ENCODE measurements at places on chromosomes 11 and 22. TPM values are rescaled to one million over a fixed set of nuclear protein-coding genes. Genes with fewer than 3 reads are reported as not detected.

- no peak for DNase-seq
- H3K36me3 ChIP-seq: no peaks in the 10 kb centered on the region
- H3K4me3 ChIP-seq: no peak overlapping the region
- H3K4me1 ChIP-seq: peaks cover 57% of the 10 kb centered on the region
- H3K27ac ChIP-seq: peak overlapping the region; percentile 100
- H3K27me3 ChIP-seq: no peaks in the 10 kb centered on the region
These were observed 4.2 kb upstream of the NEAT1 start for GRCh38 chr11:65418431-65418680.

DNA sequence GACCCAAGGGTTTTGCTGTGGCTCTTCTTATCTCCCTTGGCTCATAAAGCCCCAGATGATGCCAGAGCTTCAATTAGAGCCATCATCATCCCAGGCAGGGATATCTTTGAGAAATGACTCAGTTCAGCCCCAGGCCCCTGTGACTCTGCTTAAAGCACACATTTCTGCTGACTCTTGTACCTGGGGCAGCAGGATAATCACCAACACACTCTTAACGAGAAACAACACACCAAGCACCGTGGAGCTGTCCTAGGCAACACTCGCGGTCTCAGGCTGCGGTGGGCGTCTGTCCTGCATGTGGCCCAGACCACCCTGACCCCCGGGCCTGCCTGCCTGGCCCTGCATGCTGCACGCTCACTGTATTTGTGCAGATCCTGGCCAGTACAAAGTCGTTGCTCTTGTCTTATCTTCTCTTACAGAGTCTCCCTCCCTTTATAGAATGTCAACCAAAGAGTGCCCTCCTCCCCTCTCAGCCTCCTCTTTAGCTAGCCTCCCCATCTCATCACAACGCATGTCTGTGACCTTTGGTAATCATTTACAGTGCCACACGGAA is 114.2 kb upstream of the PARVA start:
- no peak overlapping the region for H3K27ac ChIP-seq
- H3K4me3 ChIP-seq: no peak overlapping the region
- no peak for DNase-seq
- peaks cover 8% of the 10 kb centered on the region for H3K36me3 ChIP-seq

DNA sequence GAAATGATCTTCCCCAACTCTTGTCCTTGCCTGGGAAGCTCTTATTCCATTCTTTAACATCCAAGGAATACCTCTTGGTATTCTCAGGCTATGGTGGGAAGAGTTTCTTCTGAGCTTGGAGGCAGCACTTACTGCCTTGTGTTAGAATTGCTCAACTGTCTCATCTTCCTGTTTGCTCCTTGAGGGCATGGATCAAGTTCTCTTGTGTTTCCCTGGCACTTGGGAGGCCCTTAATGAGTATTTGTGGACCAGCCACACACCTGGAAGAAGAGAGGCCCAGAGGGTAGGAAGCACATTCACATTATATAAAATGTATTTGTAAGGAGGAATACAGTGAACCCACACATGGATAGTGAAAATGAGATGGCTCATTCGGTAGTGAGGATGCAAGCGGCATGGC is 3.4 kb upstream of the SORL1-AS1 start:
- no peaks in the 10 kb centered on the region for H3K27me3 ChIP-seq
- peaks cover 5% of the 10 kb centered on the region for H3K4me1 ChIP-seq
- H3K4me3 ChIP-seq: no peak overlapping the region
- no peaks in the 10 kb centered on the region for H3K36me3 ChIP-seq
- no peak overlapping the region for H3K27ac ChIP-seq

DNA sequence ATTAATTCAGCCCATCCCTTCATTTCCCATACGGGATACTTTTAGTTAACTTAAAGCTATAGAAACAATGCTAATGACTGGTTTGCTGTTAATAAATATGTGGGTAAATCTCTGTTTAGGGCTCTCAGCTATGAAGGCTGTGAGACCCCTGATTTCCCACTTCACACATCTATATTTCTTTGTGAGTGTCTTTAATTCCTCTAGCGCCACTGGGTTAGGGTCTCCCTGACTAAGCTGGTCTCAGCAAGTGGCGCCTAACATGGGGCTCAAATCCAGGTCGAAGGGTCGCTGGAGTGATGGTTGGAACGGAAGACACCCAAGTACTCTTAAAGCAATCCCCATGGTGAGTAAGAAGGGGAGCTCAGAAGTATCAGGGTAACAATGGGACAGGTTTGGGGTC is 14.4 kb upstream of the OOSP1 start:
- no peak overlapping the region for H3K4me3 ChIP-seq
- no peak overlapping the region for H3K27ac ChIP-seq
- no peaks in the 10 kb centered on the region for H3K36me3 ChIP-seq
- no peaks in the 10 kb centered on the region for H3K4me1 ChIP-seq
- H3K27me3 ChIP-seq: no peaks in the 10 kb centered on the region

DNA sequence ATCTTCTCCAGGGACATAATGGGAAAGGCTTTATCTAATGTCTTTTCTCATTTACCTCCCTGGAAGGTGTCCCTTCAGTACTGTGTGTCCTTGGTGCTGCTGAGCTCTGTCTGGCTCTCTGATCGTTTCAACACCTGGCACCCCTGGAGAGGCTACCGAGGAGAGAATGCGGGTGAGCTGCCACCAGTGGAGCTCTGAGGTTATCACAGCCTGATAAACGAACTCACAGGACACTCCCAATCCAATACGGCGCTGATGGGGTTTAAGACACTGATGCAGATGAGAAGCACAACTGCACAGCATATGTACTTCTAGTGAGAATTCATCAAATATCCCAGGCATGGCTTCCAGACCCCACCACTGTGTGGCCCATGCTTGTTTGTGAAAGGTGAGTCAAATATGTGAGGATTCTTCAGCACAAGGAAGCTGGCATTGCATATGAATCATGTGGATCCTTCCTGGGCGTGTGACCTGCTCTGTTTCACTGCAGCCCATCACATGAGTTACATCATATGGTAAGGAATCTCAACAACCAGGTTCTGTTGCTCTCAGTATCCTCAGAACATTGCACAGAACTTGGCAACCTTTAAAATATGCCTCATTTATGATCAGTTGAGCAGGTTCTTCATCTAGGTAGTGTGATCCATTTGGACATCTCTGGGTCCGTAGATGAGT is 34.8 kb upstream of the VWA5A start:
- no peaks in the 10 kb centered on the region for H3K36me3 ChIP-seq
- H3K4me1 ChIP-seq: no peaks in the 10 kb centered on the region
- no peak for DNase-seq
- H3K4me3 ChIP-seq: no peak overlapping the region
- no peak overlapping the region for H3K27ac ChIP-seq
- no peaks in the 10 kb centered on the region for H3K27me3 ChIP-seq

GRCh38 chr22:44085743-44086270 is 61.7 kb downstream of the PARVB start:
- no peak overlapping the region for H3K27ac ChIP-seq
- H3K36me3 ChIP-seq: no peaks in the 10 kb centered on the region
- H3K4me1 ChIP-seq: no peaks in the 10 kb centered on the region
- no peak overlapping the region for H3K4me3 ChIP-seq
- DNase-seq: peak; percentile 83

GRCh38 chr11:111688013-111688412 is 78.2 kb downstream of the PPP2R1B start:
- H3K27me3 ChIP-seq: no peaks in the 10 kb centered on the region
- peak overlapping the region; percentile 15 for H3K27ac ChIP-seq
- no peak overlapping the region for H3K4me3 ChIP-seq
- H3K4me1 ChIP-seq: peaks cover 12% of the 10 kb centered on the region
- DNase-seq: no peak

DNA sequence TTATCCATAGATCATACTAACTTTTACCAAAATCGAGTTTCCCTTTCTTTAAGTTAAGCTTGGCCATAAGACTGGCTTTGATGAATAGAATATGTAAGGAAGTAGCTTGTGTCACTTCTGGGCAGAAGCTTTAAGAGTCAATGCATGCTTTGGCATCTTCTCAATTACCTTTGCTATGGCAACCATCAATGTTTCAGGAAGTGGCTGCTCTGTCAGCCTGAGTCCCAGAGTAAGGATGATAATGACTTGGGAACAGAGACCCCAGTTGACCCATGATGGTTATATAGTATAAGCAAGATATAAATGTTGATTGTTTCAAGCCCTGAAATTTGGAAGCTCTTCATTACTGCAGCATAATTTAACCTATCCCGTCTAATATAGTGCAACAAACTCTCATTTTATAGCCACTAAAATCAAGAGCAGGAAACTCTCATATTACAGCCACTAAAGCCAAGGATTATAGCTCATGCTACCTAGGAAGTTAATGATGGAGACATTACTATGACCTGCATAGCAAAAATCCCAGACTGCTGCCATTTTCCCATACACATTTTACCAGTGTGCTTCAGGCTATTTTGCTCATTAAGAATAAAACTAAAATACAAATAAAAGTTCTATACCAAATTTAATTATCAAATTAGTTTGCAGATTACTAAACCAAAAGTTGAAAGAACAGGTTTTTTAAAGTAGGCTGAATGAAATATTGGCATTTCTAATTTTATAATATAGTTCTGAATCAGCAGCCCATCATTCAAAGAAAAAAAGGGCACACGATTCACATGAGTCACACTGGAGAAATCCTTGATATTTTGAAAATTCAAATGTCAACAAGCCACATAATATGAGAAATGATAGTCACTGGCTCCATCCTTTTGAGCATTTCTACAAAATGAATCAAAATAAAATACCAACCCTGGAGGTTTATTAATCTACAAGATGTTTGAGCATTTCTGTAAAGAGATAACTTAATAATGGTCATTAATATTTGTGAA is 23.8 kb downstream of the FSHB start:
- H3K36me3 ChIP-seq: no peaks in the 10 kb centered on the region
- no peaks in the 10 kb centered on the region for H3K4me1 ChIP-seq
- no peak for DNase-seq
- H3K4me3 ChIP-seq: no peak overlapping the region
- no peak overlapping the region for H3K27ac ChIP-seq

DNA sequence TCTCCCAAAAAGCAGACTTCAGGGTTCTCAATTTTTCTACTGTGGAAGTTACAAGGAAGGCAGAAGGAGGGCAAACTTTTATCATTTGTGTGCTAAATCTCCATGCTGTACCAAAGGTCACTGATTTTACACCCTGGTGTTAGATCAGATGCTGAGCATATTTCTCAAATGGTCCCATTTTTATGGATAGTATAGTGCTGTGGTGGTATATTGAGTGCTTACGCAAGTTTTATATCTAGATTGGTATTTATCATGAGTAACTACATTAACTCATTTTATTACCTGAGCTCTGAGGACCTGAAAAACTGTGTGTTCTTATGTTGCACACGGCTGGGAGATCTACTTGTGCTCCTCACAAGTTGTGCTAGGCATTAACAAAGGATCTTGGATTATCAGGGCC is 75.1 kb downstream of the PRR5L start:
- H3K4me1 ChIP-seq: peaks cover 12% of the 10 kb centered on the region
- H3K4me3 ChIP-seq: no peak overlapping the region
- no peak overlapping the region for H3K27ac ChIP-seq
- no peaks in the 10 kb centered on the region for H3K27me3 ChIP-seq
- DNase-seq: no peak

GRCh38 chr22:45503816-45504372 is 1.2 kb downstream of the FBLN1 start:
- H3K36me3 ChIP-seq: no peaks in the 10 kb centered on the region
- no peak overlapping the region for H3K27ac ChIP-seq
- no peak overlapping the region for H3K4me3 ChIP-seq
- H3K27me3 ChIP-seq: no peaks in the 10 kb centered on the region
- no peak for DNase-seq
- H3K4me1 ChIP-seq: peaks cover 12% of the 10 kb centered on the region

DNA sequence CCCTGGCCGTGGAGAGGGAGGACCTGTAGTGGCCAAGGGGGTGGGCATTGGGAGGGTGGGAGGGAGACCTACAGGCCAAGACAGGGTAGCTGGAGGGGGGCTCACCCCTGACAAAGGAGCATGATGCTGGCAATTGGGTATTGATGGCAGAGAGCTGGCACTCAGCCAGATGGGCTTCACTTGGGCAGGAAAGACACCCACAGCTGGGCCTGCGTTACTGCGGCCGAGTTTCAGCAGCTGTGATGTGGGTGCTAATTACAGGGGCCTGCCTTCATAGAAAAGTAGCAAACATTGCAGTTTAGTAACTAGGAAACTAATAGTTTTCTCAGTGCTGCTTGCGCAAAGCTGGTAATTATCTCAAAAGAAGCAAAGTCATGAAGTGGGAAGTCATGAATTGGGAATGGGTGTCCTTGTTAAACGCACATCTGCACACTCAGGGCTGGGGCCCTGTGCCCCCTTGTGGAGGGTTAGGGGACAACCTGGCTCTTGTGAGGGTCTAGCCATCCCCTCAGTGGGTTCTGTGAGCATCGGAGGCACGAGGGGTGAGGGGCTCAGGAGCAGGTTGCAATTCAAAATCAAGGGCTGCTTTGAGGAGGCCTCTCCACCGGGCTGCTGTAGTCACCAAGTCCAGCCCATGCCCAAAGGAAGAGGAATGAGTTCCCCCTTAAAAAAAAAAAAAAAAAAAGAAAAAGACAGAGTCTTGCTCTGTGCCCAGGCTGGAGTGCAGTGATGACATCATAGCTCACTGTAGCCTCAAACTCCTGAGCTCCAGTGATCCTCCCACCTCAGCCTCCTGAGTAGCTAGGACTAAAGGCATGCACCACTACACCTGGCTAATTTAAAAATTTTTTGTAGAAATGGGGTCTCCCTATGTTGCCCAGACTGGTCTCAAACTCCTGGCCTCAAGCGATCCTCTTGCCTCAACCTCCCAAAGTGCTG is 24.4 kb upstream of the TXNRD2 start:
- no peak overlapping the region for H3K4me3 ChIP-seq
- H3K27ac ChIP-seq: no peak overlapping the region
- peaks cover 32% of the 10 kb centered on the region for H3K4me1 ChIP-seq

DNA sequence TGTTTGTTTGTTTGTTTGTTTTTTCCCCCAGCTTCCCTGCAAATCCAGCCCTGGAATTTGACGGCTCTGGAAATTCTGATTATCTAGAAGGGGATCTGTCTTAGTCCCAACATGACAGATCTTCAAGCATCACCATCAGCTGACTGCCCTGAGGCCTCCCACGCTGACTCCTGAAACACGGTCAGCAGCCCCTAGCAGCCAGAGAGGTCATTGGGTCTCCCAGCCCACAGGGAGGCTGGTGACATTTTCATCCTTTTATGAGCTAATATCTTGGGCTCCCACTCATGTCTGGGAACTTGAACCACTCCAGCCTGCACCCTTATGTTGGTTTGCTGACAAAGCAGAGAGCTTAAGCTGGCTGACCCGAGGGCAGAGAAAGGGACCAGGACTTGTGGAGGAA is 66.0 kb upstream of the TIMP3 start:
- no peaks in the 10 kb centered on the region for H3K4me1 ChIP-seq
- H3K36me3 ChIP-seq: no peaks in the 10 kb centered on the region
- H3K27me3 ChIP-seq: no peaks in the 10 kb centered on the region
- H3K27ac ChIP-seq: no peak overlapping the region
- no peak overlapping the region for H3K4me3 ChIP-seq

GRCh38 chr11:120995184-120995583 is 28.7 kb upstream of the TBCEL start:
- H3K4me1 ChIP-seq: no peaks in the 10 kb centered on the region
- no peak for DNase-seq
- H3K36me3 ChIP-seq: no peaks in the 10 kb centered on the region
- no peak overlapping the region for H3K4me3 ChIP-seq
- no peak overlapping the region for H3K27ac ChIP-seq

Gene IFITM10
- 0.26 TPM for total RNA-seq

Gene VSIG2
- 7.0 TPM for total RNA-seq

Gene OR51E1
- not detected for total RNA-seq

Gene TNNI2
- 3.6 TPM for total RNA-seq

Gene LMF2
- 158 TPM for total RNA-seq

Gene ALG9
- 60.3 TPM for total RNA-seq

Gene LMNTD2
- 12.9 TPM for total RNA-seq

Gene OR5B12
- total RNA-seq: not detected

Gene FGF19
- total RNA-seq: not detected

Gene TBCEL
- total RNA-seq: 5.9 TPM

Gene PLAAT4
- total RNA-seq: 4.0 TPM

Gene CNTN5
- not detected for total RNA-seq

Gene ISX
- total RNA-seq: not detected
